ENCODE measurements at places on chromosomes 7 and 10. TPM values are rescaled to one million over a fixed set of nuclear protein-coding genes. Genes with fewer than 3 reads are reported as not detected.

VSTM4 gene
- 22.4 TPM for total RNA-seq

- DNase-seq = no peak
These were observed 28.2 kb downstream of the ASNS start for GRCh38 chr7:97844036-97844435.

CYREN gene
- 28.9 TPM for total RNA-seq

GBF1 gene
- 41.4 TPM for total RNA-seq

GRCh38 chr10:102642736-102643335, 1.4 kb upstream of the TRIM8 start:
- DNase-seq = peak; percentile 84

CCL26 gene
- not detected for total RNA-seq

- DNase-seq = no peak
These were observed 151.3 kb downstream of the HGF start for GRCh38 chr7:81618396-81619014.

GRCh38 chr7:151630851-151631569, 111.3 kb upstream of the RHEB start:
- DNase-seq = no peak

GRCh38 chr10:12538491-12538995, 189.2 kb downstream of the CAMK1D start:
- no peak for DNase-seq

GRCh38 chr7:151137076-151137675, 30.3 kb downstream of the GBX1 start:
- DNase-seq = peak; percentile 41

DNA sequence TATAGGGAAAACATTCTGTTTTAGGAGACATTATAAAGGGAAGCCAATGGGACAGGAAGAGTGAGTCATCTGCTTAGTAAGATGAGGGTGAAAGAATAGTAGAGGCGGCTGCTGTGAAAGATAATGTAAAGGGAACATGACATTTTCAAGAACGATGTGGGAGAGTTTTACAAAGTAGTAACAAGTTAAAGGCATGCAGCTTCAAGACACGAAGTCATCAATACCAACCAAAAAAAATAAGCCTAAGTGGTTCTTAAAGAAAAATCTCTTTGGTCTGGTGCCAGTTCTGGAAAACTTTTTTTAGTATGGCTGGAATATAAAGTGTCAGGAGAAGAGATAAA, 6.1 kb downstream of the GSTO1 start:
- DNase-seq = no peak

GRCh38 chr10:79327090-79327457, 20.2 kb upstream of the PPIF start:
- DNase-seq = peak; percentile 14

- no peak for DNase-seq
These were observed 86.6 kb upstream of the ZNF92 start for GRCh38 chr7:65287023-65287422.

GRCh38 chr7:19268737-19269136, 123.5 kb upstream of the FERD3L start:
- no peak for DNase-seq

Data from Right ventricle myocardium superior (tissue), 1 donor.